Mononuclear cell (primary cell): ENCODE measurements at places on chromosomes 12 and 14. TPM values are rescaled to one million over a fixed set of nuclear protein-coding genes. Genes with fewer than 3 reads are reported as not detected.

GPR137C gene
- 0.10 TPM for total RNA-seq

KRT5 gene
- total RNA-seq = 0.42 TPM

CIROP gene
- not detected for total RNA-seq

CCDC92 gene
- total RNA-seq = 5.9 TPM
